ENCODE measurements at places on chromosomes 12 and 14.

DNA sequence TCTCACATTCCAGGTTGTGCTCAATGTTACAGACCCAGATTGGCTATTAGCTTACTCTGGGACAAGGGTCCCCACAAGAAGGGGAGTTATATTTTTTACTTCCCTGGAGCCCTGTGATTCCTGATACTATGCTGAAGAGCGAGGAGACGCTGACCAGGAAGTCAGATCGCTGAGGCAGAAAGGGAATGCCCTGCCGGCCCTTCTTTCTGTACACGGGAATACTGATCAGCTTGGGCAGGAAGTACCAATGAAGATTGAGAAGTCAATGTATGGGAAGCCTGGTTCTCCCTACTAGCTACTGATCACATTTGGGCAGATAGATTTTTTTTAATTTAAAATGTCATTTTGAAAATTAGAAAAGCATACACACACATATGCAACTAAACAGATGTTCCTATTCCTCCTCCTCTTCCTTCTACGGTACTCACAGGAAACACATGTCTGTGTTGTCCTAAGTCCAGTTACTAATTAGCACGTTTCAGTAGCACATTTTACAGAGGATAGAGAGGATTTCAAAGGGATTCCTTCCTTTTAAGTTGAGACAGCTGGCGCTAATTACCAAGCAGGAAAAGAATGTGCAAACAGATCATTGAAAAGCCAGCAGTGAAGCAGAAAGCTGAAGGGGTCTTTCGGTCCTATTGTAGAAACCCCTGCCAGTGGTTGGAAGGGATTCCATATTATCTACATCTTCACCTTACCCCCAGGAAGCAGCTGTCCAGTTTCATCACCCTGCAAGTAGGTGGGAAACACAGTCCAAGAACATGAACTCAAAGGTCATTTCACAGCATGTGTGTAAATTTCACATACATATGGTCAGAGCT is 292.4 kb downstream of the DUSP6 start:
- DNase-seq: no peak

- no peak for DNase-seq
Measured at GRCh38 chr12:52130711-52131110, 51.2 kb downstream of the SMIM41 start.

DNA sequence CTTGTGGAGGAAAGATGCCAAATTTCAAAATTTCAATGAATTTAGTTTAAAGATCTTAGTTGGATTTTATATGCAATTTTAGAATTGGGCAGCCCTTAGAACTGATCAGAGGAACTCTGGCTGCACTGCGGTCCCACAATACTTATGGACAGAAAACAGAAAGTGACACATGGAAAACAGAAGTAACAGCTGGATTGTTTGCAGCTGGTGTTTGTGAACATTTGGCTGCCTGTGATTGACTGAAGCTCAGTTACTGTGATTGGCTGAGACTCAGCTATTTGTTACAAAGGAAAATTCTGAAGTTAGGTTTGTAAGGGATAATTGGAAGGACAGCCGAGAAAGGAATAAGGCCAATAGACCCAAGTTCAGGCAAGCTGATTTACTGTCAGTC is 10.0 kb upstream of the KRT86 start:
- DNase-seq: no peak

- DNase-seq: no peak
Measured at GRCh38 chr14:75426332-75427125, 1.3 kb upstream of the JDP2 start.
